Large intestine (tissue), 12 donors: ENCODE measurements at places on chromosomes 3 and 15. TPM values are rescaled to one million over a fixed set of nuclear protein-coding genes. Genes with fewer than 3 reads are reported as not detected.
A peak's percentile ranks its signal among the peaks of the same experiment; 100 is the strongest.

- H3K36me3 ChIP-seq, result no peaks in the 10 kb centered on the region
- no peak overlapping the region for H3K4me3 ChIP-seq
- H3K4me1 ChIP-seq, result no peaks in the 10 kb centered on the region
- no peak overlapping the region for H3K27ac ChIP-seq
- no peak for DNase-seq
- H3K27me3 ChIP-seq, result no peaks in the 10 kb centered on the region
Observed at GRCh38 chr3:116188231-116188785, 257.0 kb downstream of the LSAMP start.

DNA sequence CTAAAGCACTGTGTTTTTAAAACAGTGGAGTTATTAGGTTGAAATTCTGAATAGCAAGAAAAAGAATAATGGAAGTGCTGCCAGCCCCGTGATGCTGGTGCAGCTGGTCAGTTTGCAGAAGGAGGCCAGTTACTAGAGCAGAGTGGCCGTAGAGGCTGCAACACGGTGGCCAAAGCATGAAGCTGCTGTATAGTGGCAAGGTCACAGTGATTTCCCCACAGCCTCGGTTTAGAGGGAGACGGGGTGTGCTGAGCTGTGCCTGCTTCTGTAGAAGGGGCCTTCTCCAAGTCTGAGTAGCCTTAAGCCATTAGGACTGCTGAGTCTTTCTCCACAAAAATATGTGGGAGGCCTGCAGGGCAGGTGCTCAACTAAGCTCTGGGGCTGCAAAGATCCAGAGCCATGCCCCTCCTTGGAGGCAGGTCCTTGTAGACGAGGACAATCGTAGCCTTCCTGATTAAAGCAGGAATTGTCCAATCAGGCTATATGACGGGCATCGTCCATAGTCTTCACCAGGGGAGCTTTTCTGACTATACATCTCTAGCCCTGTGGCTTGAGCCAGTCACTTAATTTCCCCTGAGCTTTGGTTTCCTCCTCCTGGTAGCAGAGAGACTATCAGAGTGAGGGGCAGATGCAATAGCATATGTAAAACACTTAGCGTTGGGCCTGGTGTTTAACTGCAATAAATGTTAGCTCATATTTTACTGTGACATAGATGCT, 151.6 kb downstream of the PGPEP1L start:
- H3K36me3 ChIP-seq, result no peaks in the 10 kb centered on the region
- H3K4me1 ChIP-seq, result peaks cover 19% of the 10 kb centered on the region
- no peak for DNase-seq
- no peak overlapping the region for H3K27ac ChIP-seq

DNA sequence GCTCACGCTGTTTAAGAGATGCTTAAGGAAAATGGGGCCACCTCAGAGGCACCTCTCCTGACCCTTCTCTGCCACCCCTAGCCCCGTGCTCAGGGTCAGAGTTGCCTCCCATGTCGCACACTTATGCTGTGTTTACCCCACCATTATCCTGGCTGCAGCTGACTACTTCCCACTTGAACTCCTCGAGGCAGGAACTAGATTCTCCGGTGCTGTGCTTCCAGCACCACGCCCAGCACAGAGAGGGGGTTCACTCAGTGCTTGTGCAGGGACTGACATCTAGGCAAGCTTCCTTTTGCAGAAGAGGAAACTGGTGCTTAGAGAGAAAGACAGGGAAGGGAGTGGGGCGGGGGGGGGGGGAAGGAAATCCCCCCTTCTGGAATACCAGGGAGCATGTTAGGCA, 340.1 kb downstream of the RORA start:
- H3K27me3 ChIP-seq, result no peaks in the 10 kb centered on the region
- H3K36me3 ChIP-seq, result no peaks in the 10 kb centered on the region
- no peak overlapping the region for H3K4me3 ChIP-seq
- no peak overlapping the region for H3K27ac ChIP-seq
- no peak for DNase-seq
- H3K4me1 ChIP-seq, result no peaks in the 10 kb centered on the region

- H3K4me1 ChIP-seq, result no peaks in the 10 kb centered on the region
- no peak overlapping the region for H3K4me3 ChIP-seq
- no peaks in the 10 kb centered on the region for H3K36me3 ChIP-seq
- no peak for DNase-seq
Observed at GRCh38 chr15:69919816-69920215, 177.9 kb downstream of the TLE3 start.

GRCh38 chr3:103319912-103320311, 885.1 kb downstream of the ZPLD1 start:
- H3K27me3 ChIP-seq, result no peaks in the 10 kb centered on the region
- no peak for DNase-seq
- no peaks in the 10 kb centered on the region for H3K36me3 ChIP-seq
- H3K27ac ChIP-seq, result no peak overlapping the region
- H3K4me3 ChIP-seq, result no peak overlapping the region

DNA sequence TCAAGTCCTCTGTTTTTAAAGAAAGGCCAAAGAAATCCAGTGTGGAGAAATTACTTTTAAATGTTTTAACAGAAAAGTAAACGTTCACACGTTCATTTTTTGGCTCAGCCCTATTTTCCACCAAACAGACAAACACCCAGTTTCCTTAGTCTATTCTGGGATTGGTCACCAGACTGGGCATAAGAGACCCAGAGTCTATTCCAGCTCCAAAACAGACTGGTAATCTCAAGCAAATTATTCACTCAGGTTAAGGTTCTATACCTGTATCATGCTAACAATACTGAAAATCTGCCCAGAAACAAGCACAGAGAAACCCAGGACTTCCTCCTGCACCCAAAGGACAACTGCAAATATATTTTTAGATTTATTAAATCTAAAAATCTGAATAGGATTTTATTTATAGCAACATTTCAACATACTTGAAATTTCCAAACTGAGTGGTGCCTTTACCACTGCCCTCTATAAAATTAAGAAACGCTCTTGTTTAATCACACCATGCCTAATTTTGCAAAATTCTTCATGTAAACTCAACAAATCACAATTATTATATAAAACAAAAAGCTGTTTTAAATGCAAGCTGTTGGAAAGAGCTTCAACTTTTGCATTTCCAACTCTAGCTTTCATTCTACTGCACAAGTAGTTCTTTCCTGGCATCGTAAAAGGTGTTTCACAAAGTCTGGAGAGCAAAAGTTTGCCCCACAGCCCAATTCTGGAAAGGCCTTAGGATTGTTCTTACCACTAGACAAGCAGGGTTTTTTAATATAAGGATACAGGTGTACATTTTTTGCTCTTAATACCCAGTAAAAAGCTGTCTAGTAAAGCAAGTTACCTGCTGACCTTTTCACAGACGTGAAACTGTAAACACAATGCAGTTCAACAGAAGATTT, 18.7 kb downstream of the ZNF148 start:
- no peak for DNase-seq
- H3K27ac ChIP-seq, result no peak overlapping the region
- H3K4me3 ChIP-seq, result peak overlapping the region; percentile 70
- H3K27me3 ChIP-seq, result no peaks in the 10 kb centered on the region
- H3K4me1 ChIP-seq, result peaks cover 2% of the 10 kb centered on the region

GRCh38 chr3:155196131-155197021, 97.1 kb downstream of the STRIT1 start:
- no peak overlapping the region for H3K4me3 ChIP-seq
- H3K27ac ChIP-seq, result no peak overlapping the region
- no peaks in the 10 kb centered on the region for H3K36me3 ChIP-seq
- H3K27me3 ChIP-seq, result no peaks in the 10 kb centered on the region
- H3K4me1 ChIP-seq, result no peaks in the 10 kb centered on the region
- DNase-seq, result no peak

The SPTBN5 gene
- polyA plus RNA-seq, result 1.7 TPM

GRCh38 chr3:68162644-68163043, 508.2 kb upstream of the SUCLG2 start:
- H3K4me1 ChIP-seq, result no peaks in the 10 kb centered on the region
- no peak overlapping the region for H3K27ac ChIP-seq
- no peaks in the 10 kb centered on the region for H3K27me3 ChIP-seq
- H3K36me3 ChIP-seq, result no peaks in the 10 kb centered on the region

DNA sequence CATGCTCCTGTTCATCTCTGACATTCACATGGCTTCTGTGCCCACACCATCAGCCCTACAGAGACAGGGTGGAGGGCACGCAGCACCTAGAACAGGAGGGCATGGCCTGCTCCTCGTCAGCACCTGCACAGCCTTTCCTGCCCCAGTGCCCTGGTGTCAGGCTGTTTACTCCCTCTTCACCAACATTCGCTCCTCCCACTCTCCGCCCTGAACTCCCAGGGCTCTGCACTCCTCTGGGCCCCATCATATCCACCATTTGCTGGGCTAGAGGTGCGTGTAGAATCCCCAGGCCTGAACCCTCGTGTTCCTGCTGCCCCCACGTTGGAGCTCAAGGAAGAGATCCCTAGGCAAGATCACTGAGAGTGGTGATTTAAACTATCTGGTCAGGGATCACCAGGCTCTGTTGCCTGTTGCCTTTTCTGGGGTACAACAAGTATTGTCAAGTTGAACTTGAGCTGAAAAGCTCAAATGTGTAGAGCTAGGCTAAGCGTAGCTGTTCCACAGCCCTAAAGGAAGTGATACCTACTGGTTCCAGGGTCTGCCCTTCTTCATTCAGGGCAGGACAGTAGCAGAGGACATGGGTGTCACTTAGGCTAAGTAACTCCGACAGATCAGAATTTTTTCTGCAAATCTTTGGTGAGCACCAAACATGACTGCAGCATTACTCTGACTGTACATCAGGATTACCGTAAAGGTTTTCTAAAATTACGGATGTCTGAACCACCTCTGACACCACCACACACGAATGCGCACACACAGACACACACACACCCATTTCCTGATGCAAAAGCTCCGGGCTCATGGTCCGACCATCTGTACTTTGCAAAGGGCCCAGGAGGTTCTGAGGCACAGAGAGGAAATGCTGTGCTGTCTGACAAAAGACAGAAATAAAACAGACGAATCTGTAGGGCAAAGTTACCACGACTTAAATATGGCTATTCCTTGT, 43.7 kb upstream of the GNB5 start:
- no peaks in the 10 kb centered on the region for H3K27me3 ChIP-seq
- H3K36me3 ChIP-seq, result peaks cover 14% of the 10 kb centered on the region
- no peaks in the 10 kb centered on the region for H3K4me1 ChIP-seq

DNA sequence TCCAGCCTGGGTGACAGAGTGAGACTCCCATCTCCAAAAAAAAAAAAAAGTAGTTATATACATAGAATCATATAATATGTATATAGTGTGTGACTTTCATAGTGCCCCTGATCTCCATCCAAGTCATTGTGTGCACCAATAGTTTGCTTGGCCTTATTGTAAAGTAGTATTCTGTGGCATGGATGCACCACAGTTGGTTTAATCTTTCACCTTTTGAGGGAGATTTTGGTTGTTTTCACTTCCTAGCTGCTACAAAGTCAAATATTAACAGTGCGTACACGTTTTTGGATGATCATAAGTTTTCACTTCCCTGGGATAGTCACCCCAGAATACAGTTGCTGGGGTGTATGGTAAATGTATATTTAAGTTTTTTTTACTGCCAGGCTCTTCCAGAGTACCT, 162.8 kb downstream of the PTPRG start:
- no peak overlapping the region for H3K4me3 ChIP-seq
- H3K27me3 ChIP-seq, result no peaks in the 10 kb centered on the region
- peaks cover 13% of the 10 kb centered on the region for H3K4me1 ChIP-seq
- H3K36me3 ChIP-seq, result no peaks in the 10 kb centered on the region
- no peak for DNase-seq
- H3K27ac ChIP-seq, result no peak overlapping the region
